Mammary epithelial cell (primary cell): ENCODE measurements at places on chromosomes 7 and 10.

- DNase-seq: no peak
Measured at GRCh38 chr7:43387932-43388331, 195.0 kb upstream of the STK17A start.

DNA sequence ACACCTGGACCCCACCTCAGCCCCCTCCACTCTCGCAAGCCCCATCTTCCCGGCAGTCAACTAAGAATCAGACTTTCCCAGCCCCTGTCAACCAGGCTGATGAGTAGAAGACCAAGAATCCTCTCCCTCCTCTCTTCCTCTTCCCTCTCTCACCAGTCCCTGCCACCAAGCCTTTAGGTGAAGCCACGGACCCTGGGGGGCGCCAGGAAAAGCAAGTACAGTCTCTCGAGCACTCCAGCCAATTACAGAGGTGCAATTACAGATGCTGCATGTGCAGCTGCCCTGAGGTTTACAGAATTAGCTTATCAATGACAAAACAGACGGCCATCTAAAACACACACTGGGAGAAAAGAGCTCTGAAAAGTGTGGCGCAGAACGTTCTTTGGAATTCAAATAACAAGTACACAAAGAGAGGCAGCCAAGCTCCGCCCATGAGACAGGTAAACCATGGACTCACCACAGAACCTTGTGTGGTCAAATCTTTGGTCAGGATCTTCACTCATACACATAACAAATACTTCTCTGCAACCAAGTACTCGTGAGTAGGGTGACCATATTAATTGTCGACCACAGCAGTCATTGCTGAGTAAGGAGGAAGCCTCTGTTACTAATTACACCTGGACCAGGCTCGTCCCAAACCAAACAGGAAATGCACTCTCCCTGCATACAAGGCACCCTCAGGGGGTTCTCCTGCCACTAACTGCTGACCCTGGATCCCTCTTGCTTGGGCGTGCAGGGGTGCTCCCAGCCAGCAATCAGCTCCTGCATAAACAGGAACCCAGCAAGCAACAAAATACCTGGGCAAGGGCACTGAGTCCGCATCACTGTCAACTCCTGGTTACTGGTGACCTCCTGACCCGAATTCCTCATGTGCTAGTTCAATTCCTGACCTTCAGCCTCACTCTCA, 189.2 kb downstream of the FAM107B start:
- peak; percentile 45 for DNase-seq

- peak; percentile 4 for DNase-seq
Measured at GRCh38 chr10:125823663-125824251, 411 bp downstream of the BCCIP start.

- no peak for DNase-seq
Measured at GRCh38 chr7:150849204-150849775, 3.0 kb upstream of the AOC1 start.

- DNase-seq: peak; percentile 10
Measured at GRCh38 chr10:62726638-62727037, 77.9 kb upstream of the ADO start.

GRCh38 chr10:86970982-86971231, 2.6 kb downstream of the ADIRF start:
- no peak for DNase-seq

- DNase-seq: no peak
Measured at GRCh38 chr10:65491799-65492198, 1434.0 kb upstream of the LRRTM3 start.

DNA sequence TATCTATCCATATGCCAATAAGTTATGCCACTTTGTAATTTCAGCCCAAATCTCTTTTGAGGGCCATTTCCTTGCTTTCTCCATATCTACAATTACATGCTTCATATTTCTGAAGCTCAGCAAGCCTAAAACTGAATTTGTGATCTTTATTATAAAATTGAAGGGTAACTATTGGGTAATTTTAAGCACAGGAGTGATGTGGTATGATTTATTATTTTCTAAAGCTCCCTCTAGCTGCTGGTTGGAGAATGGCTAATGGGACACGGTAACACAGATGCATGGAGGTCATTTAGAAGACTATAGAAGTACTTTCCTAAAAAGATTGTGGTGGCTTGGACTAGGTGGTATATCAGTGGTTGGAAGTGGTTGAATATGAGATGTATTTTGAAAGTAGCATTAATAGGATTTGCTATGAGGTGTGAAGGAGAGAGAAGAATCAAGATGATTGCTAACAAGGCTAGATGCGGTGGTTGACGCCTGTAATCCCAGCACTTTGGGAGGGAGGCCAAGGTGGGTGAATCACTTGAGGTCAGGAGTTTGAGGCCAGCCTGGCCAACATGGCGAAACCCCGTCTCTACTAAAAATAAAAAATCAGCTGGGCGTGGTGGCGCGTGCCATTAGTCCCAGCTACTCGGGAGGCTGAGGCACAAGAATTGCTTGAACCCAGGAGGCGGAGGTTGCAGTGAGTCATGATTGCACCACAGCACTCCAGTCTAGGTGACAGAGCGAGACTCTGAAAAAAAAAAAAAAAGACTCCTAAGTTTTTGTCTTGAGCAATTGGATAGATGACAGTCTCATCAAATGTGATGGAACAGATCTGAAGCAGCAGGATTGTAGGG, 13.9 kb downstream of the KLHDC10 start:
- no peak for DNase-seq

DNA sequence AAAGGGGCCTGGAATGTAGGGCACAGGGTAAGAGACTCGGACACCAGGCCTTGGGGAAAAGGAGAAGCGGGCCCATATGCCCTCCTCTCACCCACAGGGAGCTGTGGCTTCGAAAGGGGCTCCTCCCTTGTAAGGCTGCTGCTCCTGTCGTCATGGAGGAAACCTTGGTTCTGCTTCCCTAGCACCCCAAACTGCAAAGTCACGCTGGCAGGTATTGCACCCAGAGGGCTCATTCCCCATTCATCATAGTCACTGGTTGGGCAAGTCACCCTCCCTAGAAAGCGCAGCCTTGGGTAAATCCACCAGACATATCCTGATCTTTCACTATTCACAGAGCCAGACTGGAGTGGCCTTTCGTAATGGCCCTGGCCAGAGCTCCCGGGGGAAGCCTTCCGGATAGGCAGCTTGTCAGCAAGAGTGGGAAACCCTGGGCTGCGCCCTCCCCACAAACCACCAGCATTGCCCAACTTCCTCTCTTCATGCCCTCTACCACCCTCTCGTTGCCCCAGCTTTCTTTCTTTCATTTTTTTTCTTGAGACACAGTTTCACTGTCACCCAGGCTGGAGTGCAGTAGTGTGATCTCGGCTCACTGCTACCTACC, 121.0 kb downstream of the HIP1 start:
- DNase-seq: no peak

DNA sequence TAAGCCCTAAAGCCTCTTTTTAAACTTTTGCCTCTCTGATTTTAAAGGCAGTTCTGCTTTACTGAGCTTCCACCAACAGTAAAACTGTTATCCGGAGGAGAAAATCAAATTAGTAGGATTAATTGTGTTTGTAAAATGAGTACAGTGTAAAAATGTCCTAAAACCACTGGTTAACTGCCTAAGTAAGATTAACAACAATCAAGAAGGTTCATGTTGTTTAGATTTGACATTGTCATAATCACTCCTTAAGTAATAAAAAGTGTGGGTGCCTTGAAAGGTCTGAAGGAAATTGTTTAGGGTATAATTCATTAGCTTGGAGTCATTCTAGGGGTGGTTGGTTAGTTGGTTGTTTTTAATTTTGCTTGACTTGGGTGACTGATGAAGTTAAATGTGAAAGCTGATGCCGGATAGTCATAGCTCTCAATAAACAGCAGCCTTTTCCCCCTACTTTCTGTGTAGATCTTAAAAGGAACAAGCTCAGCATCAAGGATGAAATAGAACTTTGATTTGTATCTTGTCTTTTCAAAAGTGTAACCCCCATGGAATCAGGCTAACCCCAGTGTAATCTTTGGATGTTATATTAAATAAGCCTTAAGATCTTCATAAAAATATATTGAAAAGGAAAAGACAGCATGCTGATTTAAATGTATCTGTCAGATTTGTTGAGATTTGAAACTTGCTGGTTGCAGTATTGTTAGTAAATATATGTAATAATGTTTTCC, 148.3 kb downstream of the ARID5B start:
- DNase-seq: no peak

DNA sequence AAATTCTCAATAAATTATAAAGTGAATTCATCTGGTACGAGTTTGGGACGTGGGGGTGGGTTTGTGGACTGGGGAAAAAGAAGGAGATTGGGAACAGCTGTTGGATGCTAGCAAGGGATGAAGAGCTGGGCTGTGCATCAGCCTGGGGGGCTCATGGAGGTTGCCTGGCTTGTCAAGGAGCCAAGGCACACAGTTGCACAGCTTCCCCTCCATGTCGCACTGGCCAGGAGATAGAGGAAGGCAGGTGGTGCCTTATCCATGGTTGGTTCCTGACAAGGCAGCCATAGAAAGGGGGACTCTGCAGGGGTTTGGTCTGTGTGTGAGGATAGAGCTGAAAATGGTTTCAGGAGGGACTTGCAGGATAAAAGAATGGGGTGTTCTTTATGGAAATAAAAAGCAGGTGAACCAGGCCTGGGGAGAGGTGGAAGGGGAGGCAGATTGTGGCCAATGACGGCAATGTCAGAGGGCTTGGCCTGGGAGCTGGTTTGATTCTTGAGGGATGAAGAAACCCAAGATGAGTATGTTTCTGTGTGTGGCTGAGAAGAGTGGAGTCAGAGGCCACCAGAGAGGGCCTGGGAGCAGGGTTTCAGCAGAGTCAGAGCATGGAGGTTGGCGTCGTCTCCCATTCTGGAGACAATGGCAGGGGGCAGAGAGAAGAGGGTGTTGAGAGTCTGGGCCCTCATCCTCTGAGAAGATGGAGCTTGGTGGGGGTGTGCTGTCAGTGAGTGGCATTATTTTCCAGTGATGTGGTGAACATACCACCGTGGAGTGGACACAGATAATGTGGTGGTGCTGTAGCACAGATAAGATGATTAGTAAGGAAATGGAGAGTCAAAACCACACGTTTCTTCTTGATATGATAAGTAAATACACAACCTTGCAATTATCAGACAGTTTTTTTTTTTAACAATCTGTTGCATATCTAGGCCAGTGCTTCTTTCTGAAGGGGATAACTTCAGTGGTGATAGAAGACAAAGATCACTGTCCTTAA, 108.2 kb downstream of the PTPN20 start:
- no peak for DNase-seq

DNA sequence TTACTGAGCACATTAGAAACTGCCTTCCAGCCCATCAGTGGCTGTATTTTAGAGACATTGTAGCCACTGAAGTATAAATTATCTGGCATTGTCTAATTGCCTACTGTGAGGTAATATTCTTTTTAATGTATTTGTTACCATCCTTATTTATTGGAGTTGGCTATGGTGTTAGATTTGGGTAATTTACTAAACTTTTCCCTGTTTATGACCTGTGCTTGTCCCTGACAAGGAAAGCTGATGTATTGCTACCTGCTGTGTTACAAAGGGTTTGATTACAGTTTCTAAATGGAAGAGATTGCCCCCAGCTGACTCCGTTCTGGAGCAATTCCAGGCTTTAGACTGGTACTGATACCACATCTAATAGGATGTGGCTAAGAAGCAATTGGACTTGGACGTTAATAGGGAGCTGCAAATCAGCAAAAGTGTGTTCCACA, 12.3 kb upstream of the ASCC1 start:
- DNase-seq: no peak

DNA sequence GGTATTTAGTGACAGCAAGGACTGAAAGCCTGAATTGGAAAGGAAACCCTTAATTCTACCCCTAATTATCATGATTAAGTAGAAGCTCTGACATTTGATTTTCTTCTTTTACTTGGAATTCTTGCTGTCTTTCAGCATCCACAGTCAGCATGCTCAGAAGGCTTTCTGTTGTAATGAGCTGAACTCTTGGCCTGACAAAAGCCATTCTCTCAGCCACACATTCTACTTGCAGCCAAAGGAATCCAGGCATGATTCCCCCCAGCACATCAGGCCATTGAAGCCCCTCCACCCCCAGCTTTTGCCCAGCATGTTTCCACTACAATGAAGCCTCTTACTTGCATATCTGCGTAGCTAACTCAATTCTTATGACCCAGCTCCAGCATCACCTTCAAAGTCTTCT, 94.3 kb upstream of the FRMD4A start:
- DNase-seq: no peak

GRCh38 chr7:12993025-12993424, 305.6 kb downstream of the ARL4A start:
- no peak for DNase-seq

GRCh38 chr10:110278562-110279406, 25.9 kb downstream of the SMNDC1 start:
- no peak for DNase-seq

- no peak for DNase-seq
Measured at GRCh38 chr10:1674501-1674900, 62.8 kb downstream of the ADARB2 start.

DNA sequence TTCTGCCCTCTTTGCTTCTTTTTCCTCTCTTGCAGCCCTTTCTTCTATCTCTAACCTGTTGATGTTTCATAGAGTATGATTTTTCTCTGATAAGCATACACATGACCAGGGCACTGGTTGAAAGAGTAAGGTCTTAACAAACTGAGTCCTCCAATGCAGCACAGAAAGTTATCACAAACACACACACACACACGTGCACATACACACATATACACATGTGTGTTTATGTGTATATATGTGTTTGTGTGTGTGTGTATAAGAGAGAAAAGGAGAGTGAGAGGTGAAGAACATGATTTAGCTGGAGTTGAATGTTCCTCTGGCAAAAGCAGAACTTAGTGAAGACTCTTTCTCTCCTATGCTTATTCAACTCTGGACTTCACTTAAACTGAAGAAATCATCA, 130.0 kb downstream of the KLF6 start:
- no peak for DNase-seq

DNA sequence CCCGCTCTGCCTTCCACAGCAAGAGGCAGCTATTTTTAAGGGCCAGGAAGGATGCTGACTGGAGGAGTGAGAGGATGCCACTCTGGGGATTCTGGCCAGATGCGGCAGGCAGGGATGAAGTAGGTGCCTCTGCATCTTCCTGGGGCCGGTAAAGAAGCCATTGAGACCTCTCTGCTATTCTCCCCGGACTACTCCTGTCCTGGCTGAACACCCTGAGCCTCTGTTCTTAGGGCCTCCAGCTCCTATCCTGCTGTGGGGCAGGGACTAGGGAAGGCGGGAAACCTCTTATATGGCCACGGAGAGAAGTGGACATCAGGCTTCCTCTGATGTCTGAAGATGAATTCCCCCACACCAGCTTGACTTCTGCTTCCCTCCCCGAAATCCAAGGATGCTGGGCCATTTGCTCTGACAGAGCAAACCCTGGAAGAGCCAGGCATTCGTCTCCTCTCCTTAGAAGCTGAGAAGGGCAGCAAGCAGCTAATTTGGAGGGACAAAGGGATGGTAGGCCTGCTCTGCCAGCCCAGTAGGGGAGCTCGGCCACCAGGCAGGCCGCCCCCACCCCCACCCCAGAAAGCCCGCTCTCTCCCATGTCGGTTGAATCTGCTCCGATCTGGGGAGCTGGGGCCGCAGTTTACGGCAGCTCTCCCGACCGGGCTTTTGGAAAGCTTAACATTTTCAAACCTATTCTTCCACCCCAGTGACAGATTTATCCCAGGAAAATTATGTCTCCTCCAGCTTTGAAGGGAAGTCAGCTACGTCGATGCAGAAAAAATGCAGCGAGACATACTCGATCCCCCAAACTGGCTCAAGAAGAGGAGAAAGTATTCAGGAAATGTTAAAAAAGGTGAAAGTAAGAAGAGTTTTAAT, 2.8 kb downstream of the FGF8 start:
- DNase-seq: no peak
